Left cardiac atrium (tissue), 4 donors: ENCODE measurements at places on chromosomes 12 and 14. TPM values are rescaled to one million over a fixed set of nuclear protein-coding genes. Genes with fewer than 3 reads are reported as not detected.
A peak's percentile ranks its signal among the peaks of the same experiment; 100 is the strongest.

The PCED1B gene
- total RNA-seq = 1.9 TPM

The KRT5 gene
- total RNA-seq = 4.6 TPM

The PLBD1 gene
- 30.9 TPM for total RNA-seq

The BICDL1 gene
- 13.4 TPM for total RNA-seq

- DNase-seq = peak; percentile 50
Measured at GRCh38 chr14:35814371-35815005, 5.4 kb upstream of the RALGAPA1 start.

DNA sequence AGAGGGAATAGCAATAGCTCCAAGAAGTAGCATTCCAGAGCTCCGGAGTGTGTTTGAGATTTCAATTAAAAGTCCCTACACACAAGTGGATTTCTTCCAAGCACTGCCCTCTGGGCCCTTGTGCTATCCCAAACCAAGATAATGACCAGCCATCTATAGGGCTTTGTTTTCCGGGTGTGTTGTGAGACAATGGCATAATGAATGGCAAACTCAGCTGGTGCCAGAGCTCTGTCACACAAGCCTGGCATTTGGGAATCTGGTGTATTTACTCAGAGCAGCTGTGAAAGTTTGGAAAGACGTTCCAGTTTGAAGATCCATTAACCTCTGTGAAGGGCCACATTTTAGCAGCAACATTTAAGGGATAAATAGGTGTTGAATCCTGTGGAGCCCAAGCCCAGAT, 61.2 kb upstream of the TMTC2 start:
- DNase-seq = no peak

DNA sequence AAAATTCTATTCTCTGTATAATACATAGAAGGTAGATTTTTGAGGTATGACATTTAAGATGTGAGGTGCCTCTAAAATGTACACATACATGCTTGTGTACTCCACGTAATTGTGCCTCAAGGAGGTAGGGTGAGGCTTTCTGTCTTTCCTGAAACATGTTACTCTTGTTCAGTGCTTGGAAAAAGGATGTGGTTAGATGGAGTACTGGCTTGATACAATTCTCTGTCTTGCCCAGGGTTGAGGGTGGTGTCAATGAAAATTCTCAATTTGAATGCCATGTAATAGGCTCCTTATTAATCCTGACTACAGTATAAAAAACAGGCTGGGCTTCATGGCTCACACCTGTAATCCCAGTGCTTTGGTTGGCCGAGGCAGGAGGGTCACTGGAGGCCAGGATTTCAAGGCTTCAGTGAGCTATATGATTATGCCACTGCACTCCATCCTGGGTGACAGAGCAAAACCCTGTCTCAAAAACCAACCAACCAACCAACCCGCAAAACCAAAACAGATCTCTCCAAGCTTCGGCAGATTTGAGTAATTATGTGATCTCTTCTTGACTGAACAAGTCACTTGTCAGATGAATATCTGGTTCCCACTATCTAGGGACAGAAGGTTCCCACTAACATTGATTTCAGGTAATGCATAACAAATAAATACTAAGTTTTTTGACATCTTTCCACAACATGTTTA, 41.6 kb downstream of the RCOR1 start:
- DNase-seq = no peak

GRCh38 chr12:92928421-92928961, 604 bp downstream of the EEA1 start:
- DNase-seq = peak; percentile 57

GRCh38 chr12:89883630-89884389, 175.2 kb upstream of the ATP2B1 start:
- no peak for DNase-seq

- DNase-seq = no peak
Measured at GRCh38 chr12:88431246-88431645, 149.0 kb downstream of the KITLG start.

- DNase-seq = no peak
Measured at GRCh38 chr12:42862055-42862454, 272.5 kb upstream of the PRICKLE1 start.

- DNase-seq = no peak
Measured at GRCh38 chr12:55946553-55946952, 15.6 kb downstream of the DGKA start.

DNA sequence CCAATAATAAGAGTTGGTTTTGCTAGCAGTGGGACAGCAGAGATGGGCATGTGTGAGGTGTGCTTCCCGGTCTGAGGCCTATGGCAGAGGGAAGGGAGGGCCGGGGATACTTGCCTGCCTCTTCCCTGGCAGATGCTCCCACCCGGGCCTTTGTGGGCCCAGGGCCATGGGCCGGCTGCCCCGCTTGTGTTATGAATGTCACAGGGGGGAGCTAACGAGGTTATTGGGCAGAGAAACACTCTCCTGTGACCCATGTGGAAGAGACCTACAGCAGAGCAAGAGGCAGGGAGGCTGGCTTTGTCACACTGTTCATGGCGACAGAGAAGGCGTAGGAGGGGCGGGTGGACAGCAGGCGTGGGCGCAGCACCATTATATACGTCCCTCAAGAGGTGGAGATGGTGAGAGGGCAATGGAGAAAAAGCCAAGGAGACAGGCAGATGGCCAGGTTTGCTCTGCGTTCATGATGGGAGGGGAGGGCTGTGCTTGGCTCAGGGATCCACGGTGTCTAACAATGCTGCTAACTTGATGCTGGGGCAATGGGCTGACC, 13.3 kb downstream of the CCND2 start:
- no peak for DNase-seq

DNA sequence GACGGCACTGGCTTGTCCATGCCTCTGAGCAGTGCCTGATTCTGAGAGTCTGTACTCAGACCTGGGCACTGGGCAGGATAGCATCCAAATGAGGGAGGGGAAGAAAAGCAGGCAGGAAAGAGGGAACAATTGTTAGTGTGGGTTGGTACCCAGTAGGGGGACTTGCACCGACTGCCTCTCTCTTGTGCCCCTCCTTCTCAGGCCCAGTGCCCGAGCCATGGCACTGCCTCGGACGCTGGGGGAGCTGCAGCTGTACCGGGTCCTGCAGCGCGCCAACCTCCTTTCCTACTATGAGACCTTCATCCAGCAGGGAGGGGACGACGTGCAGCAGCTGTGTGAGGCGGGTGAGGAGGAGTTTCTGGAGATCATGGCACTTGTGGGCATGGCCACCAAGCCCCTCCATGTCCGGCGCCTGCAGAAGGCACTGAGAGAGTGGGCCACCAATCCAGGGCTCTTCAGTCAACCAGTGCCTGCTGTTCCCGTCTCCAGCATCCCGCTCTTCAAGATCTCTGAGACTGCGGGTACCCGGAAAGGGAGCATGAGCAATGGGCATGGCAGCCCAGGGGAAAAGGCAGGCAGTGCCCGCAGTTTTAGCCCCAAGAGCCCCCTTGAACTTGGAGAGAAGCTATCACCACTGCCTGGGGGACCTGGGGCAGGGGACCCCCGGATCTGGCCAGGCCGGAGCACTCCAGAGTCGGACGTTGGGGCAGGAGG, 2.2 kb downstream of the NAB2 start:
- no peak for DNase-seq

- DNase-seq = no peak
Measured at GRCh38 chr12:90037740-90038139, 329.1 kb upstream of the ATP2B1 start.
